ENCODE measurements at places on chromosomes 5 and 9.

- DNase-seq = no peak
Measured at GRCh38 chr9:14485366-14485765, 171.4 kb upstream of the NFIB start.

GRCh38 chr5:33367416-33367815 lies 73.3 kb upstream of the TARS1 start:
- DNase-seq = no peak

- DNase-seq = no peak
Measured at GRCh38 chr5:130102375-130102774, 198.1 kb downstream of the CHSY3 start.

GRCh38 chr5:88092358-88092757 lies 176.3 kb downstream of the TMEM161B start:
- DNase-seq = no peak

DNA sequence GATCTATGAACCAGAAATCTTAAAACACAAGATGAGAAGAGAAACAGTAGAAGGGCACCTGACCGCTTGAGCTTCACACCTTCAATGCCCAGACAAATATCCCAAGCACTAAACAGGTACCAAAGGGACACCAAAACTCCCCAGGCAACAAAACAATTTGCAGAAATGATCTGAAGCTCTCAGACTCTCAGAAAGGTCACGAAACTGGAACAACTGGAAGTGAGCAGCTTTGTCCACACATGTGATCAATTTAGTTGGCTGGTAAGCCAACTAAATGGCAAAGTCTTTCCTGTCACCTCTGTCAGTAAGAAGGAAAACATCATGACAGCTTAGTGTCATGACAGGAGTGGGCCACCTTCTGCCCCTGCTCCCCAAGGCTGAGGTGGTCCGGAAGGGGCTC lies 4.1 kb downstream of the IPPK start:
- no peak for DNase-seq

- no peak for DNase-seq
Measured at GRCh38 chr5:73417303-73418034, 31.1 kb downstream of the FOXD1 start.

DNA sequence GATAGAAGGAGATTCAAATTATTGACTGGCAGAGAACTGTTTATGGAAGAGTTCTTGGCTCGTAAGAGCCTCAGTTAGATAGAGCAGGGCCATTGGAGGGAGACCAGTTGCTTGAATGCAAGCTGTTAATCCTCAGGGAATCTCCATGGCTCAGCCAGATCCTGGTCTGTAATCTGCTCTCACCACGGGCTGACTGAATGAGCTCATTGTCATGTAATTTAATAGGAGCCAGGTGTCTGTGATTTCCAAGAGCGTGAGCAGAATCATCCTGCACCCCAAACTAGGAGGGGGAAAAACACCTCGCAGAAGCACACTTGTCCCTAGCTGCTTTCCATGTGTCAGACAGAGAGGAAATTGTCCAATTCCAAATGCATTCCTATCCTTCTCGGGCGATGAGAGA lies 19.1 kb upstream of the KCNMB1 start:
- no peak for DNase-seq

GRCh38 chr9:16543686-16544085 lies 326.8 kb downstream of the BNC2 start:
- no peak for DNase-seq

- no peak for DNase-seq
Measured at GRCh38 chr9:114315723-114316363, 7.1 kb upstream of the ORM1 start.

DNA sequence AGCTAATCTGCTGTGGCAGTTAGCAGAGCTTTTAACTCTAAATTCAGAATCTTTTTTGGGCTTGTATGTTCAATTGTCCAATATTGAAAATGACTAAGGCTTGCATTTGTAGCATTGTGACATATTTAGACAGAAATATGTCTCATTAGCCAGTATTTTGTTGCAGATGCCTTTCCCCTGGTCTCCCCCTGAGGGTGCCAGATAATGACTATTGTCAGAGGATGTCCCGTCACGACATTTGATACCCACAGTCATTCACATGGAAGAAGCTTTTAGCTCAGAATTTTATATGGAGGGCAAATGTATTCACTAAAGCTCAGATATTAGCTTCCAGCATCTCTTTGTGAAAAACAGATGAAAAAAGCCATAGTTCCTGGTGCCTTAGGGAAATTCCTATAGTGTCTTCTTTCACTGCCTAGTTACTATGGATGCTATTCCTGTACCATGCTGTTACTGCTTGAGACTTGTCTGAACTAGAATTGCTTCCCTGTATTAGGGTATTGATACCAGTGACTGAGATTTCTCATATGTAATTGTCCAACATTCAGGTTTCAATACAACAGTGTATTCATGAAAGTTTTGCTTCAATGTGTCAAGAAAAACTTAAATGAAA lies 96.2 kb downstream of the CCDC192 start:
- no peak for DNase-seq

DNA sequence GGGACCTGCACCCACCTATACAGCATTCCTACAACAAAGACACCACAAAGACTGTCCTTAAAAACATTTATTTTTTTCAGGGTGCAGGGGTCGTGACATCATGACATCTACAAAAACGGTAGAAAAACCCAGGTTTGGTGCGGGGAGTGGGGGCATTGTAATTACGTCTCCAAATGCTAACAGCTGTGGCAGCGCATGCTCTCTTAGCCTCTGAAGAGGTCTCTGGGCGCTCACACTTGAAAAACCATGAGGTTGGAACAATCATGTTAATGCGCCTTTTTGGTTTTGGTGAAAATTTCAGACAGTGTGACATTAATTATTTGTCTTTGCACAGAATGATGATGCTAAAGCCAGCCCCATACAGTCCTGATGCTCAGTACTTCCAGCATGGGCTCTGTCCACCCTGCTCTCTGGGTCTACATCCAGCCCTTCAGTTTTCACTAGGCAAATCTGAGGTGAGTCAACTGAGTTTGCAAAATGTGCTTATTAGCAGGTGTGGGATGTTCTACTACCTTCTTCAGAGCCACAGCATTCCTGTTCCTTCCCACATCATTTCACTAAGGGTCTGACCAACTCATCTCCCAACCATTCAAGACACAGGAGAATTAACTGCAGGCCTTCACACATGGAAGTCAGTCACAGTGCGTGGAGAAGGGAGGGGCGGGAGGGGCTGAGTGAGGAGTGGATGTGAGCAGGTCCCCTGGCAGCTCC lies 14.1 kb downstream of the ALDH1B1 start:
- DNase-seq = no peak

DNA sequence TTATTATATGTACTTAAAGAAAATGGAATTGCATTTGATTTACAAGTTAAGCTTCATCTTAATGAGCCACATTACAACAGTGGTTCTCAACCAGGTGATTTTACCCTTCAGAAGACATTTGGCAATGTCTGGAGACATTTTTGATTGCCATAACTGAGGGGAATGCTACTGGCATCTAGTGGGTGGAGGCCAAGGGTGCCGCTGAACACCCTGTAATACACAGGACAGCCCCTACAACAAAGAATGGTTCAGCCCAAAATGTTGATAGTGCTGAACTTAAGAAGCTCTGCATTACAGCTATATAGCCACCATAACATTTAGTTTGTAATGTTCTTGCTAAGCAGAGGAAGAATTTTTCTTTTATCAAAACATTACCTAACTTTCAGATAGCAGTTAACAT lies 103.1 kb downstream of the PAM start:
- DNase-seq = no peak

DNA sequence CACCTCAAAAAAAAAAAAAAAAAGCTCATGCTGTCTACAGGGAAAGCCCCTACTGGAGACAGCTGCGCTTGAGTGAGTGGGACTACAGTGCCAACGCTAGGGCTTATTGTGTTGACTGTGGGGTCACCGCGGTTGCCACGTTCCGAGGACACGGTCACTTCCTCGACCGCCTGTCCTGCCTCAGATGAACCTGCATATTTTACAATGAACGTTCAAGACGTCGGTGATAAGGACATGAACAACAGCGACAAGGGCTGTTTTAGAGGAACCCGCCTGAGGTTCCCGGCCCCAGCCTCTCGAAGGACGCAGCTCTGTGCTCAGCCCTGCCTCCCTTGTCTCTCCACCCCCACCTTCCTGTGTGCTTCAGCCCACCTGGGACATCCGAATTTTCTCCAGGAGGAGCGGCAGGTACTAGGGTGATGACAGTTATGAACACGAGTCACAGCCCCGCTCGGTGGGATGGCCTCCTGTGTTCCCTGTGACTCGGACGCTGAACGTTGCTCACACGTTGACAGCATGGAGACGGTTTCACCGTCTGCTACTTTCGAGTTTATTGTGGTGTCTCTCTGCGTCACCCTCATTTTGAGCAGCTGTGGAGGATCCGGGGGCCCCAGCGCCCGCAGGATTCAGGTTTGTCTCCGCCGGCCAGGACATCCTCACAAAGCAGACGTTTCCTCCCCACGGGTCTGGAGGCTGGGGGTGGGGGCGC lies 11.3 kb upstream of the DIPK1B start:
- no peak for DNase-seq

GRCh38 chr5:165108809-165109208 lies 1603.4 kb downstream of the MAT2B start:
- DNase-seq = no peak

DNA sequence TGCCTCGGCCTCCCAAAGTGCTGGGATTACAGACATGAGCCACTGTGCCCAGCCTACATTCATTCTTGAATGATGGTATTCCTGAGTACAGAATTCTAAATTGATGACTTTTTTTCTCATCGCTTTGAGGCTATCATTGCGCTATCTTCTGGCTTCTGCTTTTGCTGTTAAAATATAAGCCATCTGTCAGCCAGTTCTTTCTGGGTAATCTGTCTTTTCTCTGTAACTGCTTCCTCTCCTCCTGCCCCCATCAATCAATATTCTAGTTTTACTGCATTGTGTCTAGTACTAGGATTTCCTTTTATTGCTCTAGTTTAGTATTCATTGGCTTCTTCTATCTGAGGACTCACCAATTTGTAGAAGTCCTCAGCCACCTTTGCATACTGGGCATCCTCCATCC lies 89.0 kb downstream of the PLPP1 start:
- DNase-seq = no peak

DNA sequence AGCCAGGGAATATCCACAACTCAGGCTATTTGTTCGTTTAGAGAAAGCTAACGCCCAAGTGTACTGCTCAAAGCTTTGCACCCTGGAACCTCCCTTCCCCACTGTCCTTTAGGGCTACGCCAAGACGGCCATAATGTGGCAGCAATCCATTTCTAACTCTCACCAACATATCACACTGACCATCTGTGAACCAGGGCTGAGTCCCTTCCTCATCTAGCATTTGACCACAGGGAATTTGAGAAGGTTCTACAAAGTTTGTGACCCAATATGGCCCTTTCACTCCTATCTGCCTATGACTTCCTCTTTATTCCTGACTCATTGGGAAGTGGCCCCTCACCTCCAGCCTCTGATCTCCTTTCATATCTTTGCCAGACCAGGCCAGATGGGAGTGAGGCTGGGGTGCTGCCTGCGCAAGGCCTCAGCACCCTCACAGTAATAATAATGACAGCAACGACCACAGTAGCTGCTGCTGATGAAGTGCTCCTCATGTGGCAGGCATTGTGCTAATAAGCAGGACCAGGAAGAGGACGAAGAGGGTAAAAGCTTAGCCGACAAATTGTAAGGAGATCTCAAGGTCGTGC lies 9.3 kb upstream of the ARAP3 start:
- no peak for DNase-seq

GRCh38 chr5:75367401-75367800 lies 30.4 kb downstream of the HMGCR start:
- DNase-seq = no peak

- DNase-seq = no peak
Measured at GRCh38 chr9:99855467-99856176, 33.9 kb downstream of the NR4A3 start.

DNA sequence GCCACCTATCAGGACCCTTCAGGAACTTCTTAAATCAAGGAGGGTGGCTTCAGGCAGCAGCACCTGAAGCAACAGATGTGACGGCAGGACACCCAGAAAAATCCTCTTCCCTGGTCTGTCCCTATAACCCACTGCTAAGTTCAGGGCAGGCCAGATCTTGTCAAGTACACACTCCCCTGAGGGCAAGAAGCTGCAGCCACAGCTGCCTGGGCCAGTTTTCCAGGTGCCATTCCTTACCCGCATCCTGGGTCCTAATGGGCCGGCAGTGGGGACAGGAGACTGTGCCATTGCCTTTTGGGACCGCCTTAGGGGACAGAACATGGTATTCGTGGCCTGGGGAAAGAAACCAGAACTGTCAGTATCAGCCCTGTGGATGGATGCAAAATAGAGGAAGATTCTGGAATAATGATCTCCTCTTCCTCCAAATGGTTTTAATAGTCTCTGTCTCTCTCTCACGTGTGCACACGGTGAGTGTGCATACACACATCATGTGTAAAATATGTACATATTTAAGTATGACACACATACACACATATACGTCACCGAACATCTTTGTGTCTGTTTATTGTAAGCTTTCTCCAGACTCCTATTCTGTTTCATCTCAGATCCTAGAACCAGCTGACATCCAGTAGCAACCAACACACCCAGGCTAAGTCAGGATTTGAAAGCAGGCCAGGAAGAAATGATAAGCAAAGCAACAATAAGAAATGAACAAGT lies 14.0 kb downstream of the ORM2 start:
- DNase-seq = no peak

DNA sequence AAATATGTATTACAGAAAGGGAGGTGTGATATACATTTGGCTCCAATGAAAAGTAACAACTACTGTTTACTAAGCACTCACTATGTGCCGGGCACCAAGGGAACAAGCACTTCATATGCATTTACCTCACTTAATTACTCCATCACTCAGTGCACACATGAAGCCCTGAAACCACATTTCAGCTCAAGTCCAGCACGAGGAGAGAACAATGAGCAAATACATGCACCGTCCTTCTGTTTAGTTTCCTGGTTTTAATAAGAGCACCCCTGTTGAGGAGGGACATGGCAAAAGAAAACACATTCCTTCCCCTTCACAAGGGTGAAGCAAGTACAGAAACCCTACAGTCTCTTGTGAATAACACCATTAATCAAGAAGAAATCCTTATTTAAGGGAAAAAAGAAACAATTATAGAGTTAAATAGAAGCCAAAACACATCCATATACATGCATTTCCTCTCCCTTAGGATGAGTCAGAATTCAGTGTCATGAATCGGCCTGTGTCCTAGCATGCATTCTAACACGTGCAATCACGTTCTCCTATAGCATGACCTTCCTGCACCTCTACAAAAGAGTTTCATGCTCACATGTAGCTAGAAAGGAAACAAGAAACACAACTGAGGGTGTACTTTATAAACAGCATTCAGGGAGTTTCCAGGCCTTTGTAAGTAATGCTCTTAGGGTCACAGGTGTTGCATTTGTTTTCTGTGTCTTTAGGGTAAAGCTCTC lies 411.6 kb downstream of the BNC2 start:
- DNase-seq = no peak

GRCh38 chr5:175444060-175444904 lies at the start of gene DRD1:
Gene DRD1 (minus strand): TSS chr5:175444182. CDS start chr5:175443099, 1,083 bp downstream.
- peak; percentile 23 for DNase-seq

DNA sequence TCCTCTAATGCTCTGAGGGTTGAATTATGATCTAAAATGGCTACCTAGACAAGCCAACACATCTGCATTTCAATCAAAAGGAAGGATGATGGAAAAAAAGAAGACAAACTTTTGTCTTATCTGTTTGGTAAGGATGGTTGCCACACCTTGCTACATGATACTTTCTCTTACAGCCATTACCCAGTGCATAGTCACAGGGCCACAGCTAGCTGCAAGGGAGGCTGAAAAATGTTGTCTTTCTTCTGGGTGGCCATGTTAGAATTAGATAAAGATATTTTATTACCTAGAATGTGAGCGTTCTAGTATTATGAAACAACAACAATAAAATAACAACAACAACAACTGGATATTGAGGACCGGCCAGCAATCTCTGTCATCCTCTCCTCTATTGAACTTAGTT lies 4.7 kb upstream of the AOPEP start:
- no peak for DNase-seq
